Transverse colon (tissue), 4 donors: ENCODE measurements at places on chromosomes 12 and 14.

GRCh38 chr12:87933991-87934390 is 95.2 kb downstream of the C12orf50 start:
- DNase-seq, result no peak

DNA sequence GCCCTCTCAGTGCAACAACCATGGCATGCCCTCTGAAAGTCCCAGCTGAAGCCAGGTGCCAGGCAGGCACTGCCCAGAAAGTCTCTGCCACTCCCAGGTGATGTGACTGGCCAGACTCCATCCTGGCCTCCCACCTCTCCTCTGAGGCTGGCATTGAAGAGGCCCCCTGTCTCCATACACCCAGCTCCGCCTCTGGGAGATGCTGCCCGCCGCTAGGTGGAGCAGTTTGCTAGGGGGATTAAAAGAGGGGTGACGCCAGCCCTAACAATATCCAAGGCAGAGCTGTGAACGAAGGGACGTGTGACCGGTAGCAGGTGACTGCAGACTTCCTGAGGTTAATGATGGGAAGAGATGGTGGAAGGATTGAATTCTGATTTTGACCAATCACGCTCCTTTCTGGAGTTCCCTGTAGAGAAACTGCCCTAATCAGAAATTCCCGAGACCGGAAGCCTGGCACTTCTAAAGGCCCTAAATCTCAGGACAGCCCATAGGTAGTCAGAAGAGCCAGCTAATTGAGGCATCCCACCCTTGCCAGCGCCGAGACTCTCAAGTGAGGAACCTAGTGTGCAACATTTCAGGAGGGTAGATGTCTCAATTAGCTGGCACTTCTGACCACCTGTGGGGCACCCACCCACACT is 8.3 kb upstream of the PLEK2 start:
- DNase-seq, result peak; percentile 51

DNA sequence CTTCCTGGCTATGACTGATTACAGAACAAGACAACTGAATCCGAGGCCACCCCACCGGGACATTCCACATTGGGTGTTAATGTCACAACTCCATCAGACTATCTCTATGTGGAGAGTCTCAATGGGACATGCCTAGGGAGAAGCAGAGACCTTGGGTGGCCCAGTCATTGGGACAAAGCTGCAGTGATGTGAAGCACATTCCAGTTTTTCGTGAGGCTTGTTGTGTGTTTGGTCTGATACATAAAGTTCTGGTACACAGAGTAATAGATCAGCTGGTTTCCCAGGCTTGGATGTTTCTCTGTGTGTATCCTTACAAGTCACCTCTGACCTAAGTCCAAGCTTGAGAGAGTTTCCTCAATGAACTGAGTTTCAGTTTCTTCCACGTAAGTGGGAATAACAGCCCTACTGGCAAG is 42.3 kb downstream of the CPM start:
- DNase-seq, result no peak

DNA sequence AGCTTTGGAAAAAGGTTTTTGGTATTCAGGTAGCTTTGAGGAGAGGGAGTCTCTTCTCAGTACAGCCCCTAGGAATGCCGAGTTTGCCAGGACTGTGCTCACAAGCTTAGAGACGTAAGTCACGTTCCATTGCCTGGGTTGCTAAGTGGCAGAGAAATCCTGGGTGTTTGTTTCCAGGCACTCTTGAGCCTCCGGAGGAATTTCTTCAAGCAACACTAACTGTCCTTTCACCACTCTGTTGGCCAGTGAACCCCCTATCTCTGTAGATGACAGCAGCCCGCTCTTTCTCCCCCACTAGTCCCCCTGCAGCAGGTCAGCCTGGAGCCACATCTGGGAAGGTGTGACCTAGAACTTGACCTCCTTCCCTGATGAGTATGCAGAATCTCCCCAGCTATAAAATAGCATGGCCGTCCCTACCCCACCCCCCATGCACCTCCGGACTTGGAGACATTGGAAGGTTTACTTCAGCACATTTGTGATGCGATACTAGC is 162.7 kb downstream of the ZFP36L1 start:
- no peak for DNase-seq

- no peak for DNase-seq
These were observed 208.6 kb downstream of the RASSF9 start for GRCh38 chr12:85627584-85627983.

DNA sequence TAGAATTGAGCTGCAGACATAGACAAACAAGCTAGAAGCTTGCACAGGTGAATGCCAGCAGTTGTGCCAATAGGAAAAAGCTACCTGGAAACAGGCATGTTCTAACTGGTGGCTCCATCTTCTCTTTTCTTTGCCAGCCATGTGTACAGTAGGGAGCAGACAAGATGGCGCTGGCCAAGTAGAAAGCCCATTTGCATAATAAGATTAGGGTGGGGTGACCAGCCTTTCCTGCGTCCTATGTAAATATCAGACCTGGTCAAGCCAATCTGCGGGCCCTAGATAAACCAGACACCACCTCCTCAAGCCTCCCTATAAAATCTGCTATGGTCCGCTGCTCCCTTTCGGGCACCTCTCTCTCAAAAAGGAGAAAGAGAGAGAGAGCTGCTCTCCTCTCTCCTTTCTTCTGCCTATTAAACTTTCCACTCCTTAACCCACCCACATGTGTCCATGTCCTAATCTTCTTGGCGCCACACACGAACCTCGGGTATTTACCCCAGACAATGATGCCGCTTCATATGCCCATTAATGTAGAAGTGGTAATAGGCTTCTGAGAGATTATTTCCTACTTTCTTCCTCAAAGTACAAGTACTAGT is 201.0 kb downstream of the SLC25A21 start:
- DNase-seq, result no peak

DNA sequence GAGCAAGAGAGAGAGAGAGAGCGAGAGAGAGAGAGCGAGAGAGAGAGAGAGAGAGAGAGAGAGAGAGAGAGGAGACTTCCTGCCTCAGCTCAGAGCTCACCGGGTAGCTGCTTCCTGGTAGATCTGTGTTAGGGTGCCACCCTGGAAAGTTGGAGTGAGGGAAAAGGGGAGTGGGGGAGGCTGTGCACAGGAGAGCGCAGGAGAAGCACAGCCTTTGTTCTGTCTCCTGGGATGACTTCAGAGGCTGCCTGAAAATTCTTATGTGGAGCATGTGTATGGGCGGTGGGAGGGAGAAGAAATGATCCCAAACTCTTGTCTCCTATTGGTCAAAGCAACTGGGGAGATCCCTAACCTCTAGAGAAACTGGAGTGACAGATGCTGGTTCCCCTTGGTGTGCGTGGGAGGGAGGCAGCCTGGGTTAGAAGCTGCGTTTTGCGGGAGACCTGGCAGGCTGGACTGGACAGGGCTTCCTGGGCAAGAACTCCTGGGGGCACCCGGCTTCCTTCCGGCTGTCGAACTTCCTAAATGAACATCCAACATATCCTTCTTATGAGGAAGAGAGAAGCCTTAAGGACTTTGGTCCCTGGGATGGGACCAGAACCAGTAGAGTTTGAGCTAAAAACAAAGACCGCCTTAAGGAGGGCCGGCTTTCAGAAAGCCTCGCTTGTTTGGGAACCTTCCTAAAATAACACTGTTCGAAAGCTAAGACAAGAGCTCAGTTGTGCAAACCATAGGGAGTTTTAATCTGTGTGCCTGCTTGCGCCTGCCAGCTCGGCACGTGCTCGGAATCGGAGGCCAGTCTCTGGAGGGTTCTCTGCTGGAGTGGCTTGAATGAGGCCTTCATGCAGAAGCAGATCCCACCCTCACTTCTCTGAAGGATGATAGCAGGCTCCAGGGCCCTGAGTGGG is 30.4 kb upstream of the BEGAIN start:
- DNase-seq, result peak; percentile 6

- DNase-seq, result no peak
These were observed 207.8 kb downstream of the CRADD start for GRCh38 chr12:93884794-93885460.

DNA sequence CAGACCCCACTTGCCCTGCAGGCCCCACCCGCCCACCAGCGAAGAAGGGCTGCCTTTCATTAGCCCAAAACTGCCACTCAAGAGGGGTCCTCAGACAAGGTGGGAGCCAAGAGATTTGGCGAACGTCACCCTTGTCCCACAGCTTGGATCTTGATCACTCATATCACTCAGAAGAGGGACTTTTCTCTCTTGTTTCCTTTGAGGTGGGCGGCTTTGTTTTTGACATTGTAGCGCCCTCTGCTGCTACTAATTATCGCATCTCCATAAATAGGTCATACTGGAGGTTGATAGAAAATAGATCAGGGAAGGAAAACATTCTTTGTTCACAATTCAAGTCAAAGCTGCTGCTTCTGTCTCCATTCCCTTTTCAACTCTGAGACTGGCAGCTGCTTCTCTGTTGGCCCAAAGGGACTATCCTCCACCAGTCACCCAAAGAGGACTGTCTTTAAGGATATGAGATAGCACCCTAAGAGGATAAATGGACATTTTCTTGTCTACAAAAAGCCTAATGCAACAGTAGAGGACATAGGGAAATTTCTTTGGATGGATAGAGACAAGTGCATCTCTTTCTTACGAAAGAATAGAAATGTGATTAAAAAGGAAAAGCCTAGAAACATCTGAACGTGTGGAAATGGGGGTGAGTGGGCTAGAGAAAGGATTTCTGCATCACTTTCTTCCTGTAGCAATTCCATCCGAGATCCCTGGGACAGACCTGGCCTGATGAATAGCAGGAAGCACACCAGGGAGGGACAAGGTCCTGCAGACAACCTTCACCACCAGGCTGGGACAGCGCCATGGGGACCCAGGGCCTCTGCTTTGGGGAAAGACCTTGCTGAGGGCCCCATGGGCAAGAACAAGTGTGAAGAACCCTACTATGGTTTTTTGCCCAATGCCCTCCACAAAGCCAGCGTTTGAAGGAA is 115.8 kb downstream of the DAD1 start:
- DNase-seq, result peak; percentile 56

DNA sequence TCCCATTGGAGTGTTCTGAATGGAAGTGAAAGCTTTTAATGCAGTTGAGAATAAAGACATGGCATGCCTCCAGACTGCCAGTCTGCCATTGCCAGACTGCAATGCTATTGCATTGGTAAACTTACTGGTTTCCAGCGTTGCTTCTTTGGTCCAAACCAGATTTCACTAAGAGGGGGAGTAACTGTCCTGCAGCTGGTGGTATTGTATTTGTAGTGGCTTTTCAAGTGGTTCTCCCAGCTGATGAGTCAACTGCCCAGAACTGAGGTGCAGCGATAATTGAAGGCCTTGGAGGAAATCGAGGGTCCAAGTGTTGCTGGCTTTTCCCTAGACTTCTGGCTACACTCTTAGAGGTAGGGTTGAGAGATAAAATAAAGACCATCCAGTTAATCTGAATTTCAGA is 31.9 kb downstream of the ERG28 start:
- DNase-seq, result no peak

GRCh38 chr12:42508913-42509460 is 80.6 kb downstream of the PRICKLE1 start:
- DNase-seq, result no peak

DNA sequence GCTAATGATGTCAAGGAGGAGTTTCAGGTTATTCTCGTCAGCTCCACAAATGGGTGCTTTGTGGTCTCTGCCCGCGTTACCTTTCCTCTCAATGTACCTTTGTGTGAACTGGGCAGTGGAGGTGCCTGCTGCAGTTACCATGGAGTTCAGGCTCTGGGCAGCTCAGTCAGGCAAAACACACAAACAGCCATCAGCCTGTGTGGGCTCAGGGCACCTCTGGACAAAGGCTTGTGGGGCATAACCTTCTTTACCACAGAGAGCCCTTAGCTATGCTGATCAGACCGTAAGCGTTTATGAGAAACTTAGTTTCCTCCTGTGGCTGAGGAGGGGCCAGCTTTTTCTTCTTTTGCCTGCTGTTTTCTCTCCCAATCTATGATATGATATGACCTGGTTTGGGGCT is 16.7 kb upstream of the PAPLN start:
- no peak for DNase-seq

DNA sequence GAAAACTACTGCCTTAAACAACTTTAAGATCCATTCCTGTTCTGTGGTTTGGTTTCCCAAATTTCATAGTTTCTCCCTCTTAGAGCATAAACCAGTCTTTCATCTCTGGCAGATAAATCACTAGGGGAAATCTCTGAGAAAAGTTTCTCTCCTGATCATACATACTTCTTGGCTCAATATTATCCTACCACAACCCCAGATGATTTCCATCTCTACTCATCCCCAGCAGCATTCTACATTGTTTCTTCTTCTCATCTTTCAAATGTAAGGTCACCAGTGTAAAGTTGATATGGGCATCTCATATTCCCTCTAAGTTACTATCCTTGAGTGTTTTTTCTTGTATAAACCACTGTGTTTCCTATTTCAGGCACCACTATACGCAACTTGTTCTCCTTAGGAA is 45.9 kb upstream of the PLEKHG7 start:
- DNase-seq, result no peak

GRCh38 chr14:98913967-98914650 is 357.9 kb downstream of the BCL11B start:
- DNase-seq, result no peak

DNA sequence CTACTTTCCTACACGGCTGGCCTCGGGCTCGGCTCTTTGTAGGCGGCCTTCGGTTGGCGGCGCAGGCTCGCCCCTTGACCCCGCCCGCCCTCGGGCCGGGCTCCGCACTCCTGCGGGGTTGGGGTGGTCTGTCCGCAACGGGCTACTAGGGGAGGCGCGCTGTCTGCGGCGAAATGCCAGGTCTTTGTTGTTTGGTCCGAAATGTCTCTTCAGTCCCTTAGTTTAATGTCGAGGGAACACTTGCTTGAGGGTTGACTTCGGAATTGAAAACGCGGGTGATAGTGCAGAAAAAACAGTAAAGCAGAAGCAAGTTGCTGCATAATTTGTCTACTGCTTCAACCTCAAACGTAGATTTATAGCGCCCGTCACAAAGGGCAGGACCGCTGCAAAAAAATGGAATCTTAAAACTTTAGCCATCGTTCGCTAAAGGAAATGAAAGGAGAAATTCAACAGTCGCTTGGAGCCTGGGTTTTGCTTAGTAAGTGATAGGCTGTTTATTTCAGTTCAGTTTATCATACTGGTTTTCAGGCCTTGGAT is 390 bp downstream of the JKAMP start:
- DNase-seq, result no peak

- DNase-seq, result no peak
These were observed 182.7 kb upstream of the SFSWAP start for GRCh38 chr12:131528144-131528543.

DNA sequence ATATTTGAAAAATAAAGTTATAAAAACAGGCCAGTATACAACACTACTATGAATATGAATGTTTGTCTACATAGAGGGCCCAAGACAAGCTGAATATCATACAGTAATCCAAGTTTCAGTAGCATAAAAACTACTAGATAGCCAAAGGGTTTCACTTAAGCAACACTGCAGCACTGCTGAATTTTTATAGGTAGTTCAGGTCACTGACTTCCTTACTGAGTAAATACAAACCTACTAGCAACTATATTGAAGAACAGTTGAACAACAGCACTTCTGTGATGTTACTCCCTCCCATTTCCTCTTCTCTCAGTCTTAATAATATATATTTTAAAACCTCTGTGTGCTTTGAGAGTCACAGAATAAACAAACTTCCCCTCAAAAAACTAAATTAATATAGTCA is 42.7 kb downstream of the GTF2A1 start:
- DNase-seq, result no peak
